Occipital lobe (tissue), 3 donors: ENCODE measurements at places on chromosomes 1 and 21.

GRCh38 chr1:235023711-235024439 is 104.8 kb downstream of the TOMM20 start:
- no peak for DNase-seq

- DNase-seq, result no peak
These were observed 653.4 kb downstream of the KIF26B start for GRCh38 chr1:245807954-245808719.

GRCh38 chr1:109784551-109785252 is 21.0 kb upstream of the EPS8L3 start:
- DNase-seq, result no peak

- DNase-seq, result no peak
These were observed 54.9 kb downstream of the MDM4 start for GRCh38 chr1:204571128-204571527.

GRCh38 chr1:112711670-112712069 is 3.5 kb downstream of the PPM1J start:
- DNase-seq, result no peak

DNA sequence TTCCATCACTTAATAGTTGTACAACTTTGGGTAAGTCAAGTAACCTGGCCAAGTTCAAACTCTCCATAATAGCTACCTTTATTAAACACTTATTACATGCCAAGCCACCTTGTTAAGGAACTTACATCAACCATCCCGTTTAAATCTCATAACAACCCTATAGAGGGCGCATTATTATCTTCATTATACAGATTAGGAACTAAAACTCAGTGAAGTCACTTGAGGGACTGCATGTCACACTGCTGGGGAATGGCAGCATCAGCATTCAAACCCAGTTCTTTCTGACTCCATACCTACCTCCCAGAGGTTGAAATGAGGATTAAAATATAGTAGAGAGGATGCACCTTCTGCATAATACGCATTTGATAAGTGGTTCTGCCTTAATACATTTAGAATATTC is 47.1 kb upstream of the PLA2G2C start:
- no peak for DNase-seq

DNA sequence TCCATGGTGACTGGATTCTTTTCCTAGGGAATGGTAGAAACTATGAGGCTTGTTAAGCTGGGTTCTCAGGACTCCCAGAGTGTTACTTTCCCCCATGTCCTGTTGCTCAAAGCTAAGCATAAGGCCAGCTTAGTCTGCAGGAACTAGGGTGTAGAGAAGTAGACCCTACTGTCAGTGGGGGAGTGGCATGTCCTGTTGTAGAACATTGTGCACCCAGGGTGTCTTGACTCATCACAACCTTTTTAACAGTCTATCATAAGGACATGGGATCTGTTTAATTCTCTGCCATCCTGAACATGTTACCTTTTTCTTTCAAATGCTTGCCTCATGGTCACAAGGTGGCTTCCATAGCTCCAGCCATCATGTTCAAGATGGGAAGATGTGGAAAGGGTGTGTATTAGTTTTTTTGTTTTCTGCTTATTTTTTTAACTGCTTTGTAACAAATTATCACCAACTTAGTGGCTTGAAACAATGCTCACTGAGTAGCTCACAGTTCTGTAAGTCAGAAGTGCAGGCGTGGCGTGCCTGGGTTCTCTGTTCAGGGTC is 17.4 kb downstream of the OBSCN start:
- DNase-seq, result no peak

- peak; percentile 73 for DNase-seq
These were observed 10.5 kb downstream of the MTX1 start for GRCh38 chr1:155218854-155219591.
